ENCODE measurements at places on chromosomes 1 and 21.

- peak; percentile 53 for DNase-seq
These were observed 9.8 kb downstream of the PDXK start for GRCh38 chr21:43728467-43729390.

DNA sequence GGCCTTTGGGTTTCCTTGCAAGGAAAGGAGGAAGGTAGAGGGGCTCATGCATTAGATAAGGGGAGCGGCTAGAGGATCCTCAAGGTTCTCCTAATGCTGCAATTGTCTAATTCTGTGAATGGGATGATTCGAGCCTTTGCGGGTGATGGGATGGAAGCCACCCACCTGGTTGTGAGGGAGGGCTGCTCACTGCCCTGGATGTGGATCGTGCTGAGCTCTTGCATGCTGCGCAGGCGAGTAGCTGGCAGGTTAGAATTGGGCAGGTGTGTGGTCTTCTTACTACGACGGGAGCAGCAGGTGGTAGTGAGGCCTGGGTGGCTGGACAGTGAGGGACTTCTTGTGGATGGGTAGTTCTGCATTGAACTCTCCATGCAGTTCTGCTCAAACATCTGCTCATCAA, 21.2 kb downstream of the DDX20 start:
- no peak for DNase-seq

DNA sequence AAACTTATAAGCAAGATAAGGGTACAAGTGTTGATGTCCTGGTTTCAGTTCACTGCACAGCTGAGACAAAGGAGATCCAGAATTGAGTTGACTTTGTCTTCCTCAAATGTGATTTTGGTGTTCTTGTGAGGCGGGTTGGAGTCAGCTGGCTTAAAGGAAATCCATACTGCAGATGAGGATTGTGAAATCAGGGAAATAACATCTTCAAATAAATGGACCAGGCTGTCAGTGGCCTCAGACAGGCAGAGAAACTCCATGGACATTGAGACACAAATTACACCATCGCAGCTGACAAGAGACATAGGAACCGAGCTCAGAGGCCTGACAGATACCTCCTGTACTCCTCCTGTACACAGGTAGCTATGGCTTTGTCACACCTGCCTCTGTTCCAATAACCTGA, 27.0 kb upstream of the REG4 start:
- DNase-seq = no peak

DNA sequence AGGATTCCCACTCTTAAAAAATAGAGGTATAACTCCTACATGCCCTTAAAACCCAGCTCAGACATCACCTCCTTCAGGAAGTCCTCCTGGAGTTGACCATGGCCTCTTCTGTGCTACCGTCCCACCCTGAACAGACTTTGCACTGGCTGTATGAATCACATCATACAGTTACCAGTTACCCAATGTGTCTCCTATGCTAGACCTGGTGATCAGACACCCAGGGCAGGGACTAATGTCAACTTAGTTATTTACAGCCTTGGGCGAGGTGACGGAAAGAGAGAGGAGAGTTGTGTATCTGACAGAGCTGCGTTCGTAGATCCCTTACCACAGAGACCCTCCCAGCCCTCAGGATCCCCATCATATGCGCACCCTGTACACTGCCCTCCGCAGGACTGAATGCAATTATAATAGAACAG, 72.7 kb downstream of the SLC66A1 start:
- DNase-seq = no peak

- DNase-seq = no peak
These were observed 27.2 kb downstream of the MCOLN2 start for GRCh38 chr1:84969489-84970250.

GRCh38 chr1:76290271-76290670, 215.7 kb downstream of the ST6GALNAC3 start:
- no peak for DNase-seq

DNA sequence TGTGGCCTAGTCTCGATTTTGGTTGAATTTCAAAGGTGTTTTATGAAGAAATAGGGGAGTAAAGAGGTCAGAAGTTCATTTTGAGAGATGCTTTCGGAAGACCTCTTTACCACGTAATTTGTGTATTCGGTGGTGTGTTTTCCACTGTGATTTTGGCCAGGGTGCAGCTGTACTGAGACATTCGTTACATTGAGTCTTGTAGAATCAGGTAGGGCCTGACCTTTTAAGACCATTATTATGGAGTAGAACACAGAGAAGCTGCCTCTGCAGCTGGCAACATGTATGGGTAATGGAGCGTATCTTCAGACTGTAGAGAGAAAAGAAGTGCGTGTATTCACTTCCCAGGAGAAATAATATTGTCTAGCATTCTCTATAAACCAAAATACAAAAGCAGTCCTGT, 326.5 kb downstream of the PDE4B start:
- no peak for DNase-seq

GRCh38 chr1:15311880-15312279, 64.9 kb downstream of the FHAD1 start:
- no peak for DNase-seq

- no peak for DNase-seq
These were observed 56.7 kb downstream of the CAMK2N1 start for GRCh38 chr1:20429296-20429695.

DNA sequence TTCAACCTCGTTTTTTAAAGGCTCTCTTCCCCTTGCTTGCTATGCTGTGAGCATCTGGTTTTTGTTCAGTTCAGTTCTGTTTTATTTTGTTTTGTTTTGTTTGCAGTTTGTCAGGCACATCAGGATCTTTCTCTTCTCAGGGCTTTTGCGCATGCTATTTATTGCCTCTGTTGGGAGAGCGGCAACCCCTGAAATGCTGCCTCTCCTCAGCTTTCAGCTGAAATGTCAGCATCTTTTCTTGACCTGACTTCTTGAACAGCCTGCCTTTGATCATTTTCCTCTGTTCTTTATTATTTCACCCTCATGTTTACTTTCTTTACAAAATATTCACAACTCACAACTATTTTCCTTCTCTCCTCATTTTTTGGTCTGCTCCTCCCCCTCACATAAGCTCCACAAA, 50.4 kb upstream of the RC3H1 start:
- no peak for DNase-seq

GRCh38 chr21:42383331-42383730, 12.5 kb downstream of the TMPRSS3 start:
- DNase-seq = no peak

DNA sequence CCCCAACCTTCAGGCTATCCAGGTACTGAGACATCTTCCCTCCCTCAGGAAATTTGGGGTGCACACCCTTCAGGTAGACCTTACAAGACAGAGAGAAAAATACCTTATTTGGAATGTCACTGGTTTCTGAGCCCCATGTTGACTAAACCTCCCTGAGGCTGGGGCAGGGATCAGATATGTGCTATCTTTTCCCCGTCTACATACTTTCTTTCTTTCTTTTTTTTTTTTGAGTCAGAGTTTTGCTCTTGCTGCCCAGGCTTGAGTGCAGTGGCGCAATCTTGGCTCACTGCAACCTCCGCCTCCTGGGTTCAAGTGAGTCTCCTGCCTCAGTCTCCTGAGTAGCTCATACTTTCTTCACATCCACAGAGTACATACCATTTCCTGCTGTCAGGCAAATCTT, 1.6 kb downstream of the CYB5R1 start:
- no peak for DNase-seq

DNA sequence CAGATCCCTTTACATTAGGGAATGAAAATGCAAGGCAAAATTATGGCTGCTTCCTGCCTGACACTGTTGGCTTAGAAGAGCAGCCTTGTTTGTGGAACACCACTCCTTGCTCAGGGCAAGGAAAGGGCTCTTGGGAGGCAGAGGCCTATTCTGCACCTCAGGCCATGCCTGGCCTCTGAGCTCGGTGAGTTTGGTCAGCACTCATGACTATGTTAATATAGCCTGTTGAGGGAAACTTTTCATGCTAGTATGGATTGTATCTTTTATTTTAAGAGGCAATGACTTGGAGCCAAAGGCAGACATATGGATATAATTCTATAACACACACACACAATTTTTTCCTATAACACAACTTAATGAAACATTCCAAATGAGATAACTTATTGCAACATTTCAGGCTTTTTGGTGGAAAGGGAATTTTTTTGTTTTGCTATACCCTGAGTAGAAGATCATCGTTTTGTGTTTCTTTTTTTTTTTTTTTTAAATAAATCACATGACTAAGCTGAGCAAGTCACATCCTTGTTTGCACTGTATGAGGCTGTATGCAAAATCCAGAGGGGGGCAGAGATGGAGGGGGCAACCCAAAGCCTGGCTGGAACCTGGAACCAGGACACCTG, 5.6 kb upstream of the YRDC start:
- DNase-seq = peak; percentile 36

- no peak for DNase-seq
These were observed 221.5 kb downstream of the PTPRC start for GRCh38 chr1:198860371-198860770.

DNA sequence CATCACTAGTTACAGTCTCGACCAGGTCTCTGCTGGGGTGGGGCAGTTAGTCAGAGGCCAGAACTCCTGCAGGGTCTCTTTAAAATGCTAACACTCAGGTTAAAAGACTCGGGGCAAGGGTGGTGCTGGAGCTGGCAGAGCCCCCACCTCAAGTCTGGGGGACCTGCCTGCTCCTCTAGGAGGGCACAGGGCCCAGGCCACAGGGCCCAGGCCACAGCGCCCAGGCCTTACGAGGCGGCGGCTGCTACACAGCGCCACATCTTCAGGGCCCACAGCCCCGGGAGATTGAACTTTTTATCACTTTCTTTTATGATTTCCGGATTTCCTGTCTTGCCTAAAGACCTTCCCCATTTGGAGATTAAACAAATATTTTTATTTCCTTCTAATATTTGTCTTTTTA, 10.4 kb downstream of the MPZ start:
- no peak for DNase-seq

- DNase-seq = no peak
These were observed 20.8 kb upstream of the SLC35F3 start for GRCh38 chr1:233883671-233884070.

GRCh38 chr1:103220631-103221041, 112.3 kb upstream of the COL11A1 start:
- no peak for DNase-seq

DNA sequence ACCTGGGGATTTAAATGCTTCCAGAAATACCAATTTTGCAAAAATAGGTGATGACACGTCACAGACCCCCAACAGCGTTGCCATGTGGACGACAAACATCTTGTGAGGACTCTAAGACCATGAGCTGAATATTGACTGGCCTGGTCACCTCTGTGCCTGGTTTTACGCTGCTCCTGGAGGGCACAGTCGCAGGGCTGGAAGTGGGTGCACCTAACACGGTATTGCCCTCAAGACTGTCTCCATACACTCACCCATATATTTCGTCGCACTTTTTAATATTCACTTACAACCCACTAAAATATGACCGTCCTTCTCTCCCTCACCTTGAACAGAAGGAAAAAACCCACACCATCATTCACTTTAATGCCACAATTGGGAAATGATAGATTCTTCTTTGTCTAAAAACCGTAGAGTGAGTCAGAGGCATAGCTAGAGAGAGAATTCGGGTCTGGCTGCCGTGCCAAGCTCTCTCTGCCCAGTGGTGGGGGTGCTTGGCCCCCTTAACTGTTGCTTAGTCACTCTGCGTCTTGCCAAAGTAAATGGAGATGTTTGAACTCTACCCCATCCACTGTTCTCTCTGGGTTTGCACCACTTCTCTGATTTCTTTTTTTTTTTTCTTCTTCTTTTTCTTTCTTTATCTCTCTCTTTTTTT, 40.8 kb upstream of the UTS2 start:
- no peak for DNase-seq

GRCh38 chr21:14863745-14864210, 201.0 kb downstream of the NRIP1 start:
- DNase-seq = peak; percentile 0

DNA sequence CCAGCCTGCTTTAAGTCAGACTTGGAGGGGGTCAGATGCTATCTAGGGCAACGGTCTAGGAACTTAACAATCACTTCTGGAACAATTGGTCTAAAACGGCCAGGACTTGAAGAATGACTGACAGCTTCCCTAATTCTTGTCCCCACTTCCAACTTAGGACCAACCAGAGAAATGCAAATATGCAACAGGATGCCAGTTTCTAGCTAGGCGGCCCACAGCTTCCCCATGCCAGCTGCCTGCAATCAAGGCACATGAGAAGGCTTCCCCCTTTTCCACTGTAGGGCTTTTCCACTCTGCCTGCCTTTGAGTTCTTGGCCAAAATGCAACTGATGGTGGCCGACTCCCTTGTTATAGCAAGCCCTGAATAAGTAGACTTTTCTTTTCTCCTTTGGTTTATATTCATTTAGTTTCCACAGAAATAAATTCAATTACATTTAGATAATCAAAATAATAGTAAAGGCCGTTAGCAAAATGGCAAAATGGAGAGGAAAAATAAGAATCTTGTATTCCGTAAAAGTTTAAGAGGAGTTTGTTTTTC, 80.9 kb downstream of the BACH1 start:
- DNase-seq = no peak

- no peak for DNase-seq
These were observed 257.8 kb upstream of the ADGRL4 start for GRCh38 chr1:79264285-79264684.

DNA sequence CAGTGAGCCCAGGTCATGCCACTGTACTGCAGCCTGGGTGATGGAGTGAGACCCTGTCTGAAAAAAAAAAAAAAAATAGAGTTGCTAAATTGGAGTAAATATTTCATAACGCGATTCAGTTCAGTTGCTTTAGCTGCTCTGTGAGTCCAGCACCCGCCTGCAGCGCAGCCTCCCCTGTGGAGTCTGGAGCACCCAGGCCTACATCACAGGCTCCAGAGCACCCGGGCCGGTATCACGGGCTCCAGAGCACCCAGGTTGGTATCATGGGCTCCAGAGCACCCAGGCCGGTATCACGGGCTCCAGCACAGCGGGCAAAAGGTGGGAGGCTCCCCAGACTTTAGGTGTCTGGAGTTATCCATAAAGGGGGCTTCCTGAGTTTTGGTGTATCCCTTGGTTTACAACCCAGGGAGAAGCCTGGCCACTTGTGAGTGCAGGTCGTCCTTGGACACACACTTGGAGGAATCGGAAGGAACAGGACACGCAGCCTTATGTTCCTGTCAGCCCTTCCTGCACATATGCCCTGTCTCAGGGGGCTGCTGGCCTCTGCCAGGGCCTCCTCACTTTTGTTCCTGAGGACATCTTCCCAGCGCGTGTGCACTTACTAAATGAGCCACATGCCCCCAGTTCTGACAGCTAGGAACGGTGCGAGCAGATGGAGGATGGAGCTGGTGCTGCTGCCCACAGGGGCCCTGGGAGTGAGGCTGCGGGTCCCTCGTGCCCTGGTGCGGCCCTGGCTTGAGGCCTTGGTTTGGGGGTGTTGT, 25.1 kb downstream of the SKI start:
- no peak for DNase-seq

GRCh38 chr1:202805886-202806844, 2.1 kb downstream of the KDM5B start:
- DNase-seq = peak; percentile 34

- DNase-seq = no peak
These were observed 1.7 kb downstream of the EPHA2 start for GRCh38 chr1:16153999-16154673.

GRCh38 chr1:22712502-22713271, 2.0 kb downstream of the EPHB2 start:
- no peak for DNase-seq

GRCh38 chr1:44151332-44151731, 9.9 kb upstream of the KLF18 start:
- DNase-seq = no peak

All from SK-MEL-5 (cell line).